ENCODE measurements at places on chromosomes 5 and 9.

DNA sequence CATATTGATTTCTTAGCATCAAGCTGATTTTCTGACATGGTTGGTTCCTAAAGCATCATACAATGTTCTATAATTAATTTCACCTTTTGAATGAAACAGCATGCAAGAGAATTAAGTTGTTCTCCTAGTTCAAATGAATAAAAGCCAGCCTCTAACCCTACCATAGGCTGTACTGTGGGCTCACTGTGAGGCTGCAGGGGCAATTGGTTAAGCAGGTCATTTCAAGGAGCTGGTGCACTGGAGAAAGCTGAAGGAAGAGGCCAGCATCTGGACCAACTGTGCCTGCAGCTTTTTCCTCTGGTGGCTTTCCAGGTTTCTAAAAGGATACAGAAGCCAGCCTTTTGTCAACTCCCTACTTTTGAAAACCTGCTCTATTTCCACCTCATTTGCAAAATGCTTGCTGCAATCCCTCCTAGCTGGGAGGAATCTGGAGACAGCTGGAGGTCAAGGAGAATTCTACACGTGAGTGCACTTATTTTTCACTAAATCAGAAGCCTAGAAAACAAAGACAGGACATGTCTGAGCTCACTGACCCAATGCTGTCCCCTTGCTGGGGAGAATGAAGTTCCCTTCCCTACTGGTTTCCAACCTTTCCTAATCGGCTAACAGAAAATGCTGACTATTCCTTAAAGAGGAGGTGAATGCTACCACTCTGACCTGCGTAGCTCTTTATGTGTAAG, 158.9 kb downstream of the APBA1 start:
- no peak for DNase-seq

DNA sequence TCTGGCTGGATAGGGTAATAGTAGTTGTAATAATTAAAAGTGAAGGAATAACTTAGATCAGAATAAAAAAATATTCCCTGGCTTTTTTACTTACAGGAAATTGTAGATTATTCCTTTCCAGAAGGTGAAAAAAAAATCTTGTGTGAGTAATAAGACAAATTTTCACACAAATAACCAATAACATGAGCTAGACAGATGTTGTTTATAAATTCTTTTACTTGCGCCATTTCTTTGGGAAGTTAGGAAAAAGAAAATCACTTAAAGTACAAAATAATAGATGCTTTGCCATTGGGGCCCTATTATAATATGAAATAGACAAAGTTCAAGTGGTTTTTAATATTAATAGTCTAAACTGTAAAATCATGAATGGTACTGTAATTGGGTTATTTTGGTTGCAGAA, 204.1 kb downstream of the ARRDC3 start:
- DNase-seq: no peak

- no peak for DNase-seq
These were observed 123.0 kb downstream of the TRIO start for GRCh38 chr5:14266171-14266570.

- DNase-seq: peak; percentile 75
These were observed at the start of gene AQP3 for GRCh38 chr9:33446946-33447798. Gene AQP3, minus strand, starts transcription at chr9:33447593. Its CDS starts 63 bp downstream, at chr9:33447530.

GRCh38 chr5:127068493-127069214, 4.6 kb downstream of the C5orf63 start:
- DNase-seq: no peak

DNA sequence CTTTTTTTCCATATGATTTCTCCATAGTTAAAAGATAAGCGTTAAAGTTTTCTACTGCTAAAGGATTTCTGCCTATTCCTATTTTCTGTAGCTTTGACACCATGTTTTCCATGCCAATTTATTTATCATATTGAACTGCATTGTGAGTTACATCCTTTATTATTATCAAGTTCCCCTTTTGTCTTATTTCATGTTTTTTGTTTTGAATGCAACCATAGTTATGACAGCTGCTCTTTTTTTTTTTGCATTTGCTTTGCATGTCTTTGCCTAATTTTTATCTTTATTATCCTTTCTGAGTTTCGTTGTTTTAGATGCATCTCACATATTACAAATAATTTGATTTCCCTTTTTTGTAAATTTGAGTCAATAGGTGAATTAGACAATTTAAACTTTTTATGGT, 161.5 kb downstream of the DEPDC1B start:
- DNase-seq: no peak

DNA sequence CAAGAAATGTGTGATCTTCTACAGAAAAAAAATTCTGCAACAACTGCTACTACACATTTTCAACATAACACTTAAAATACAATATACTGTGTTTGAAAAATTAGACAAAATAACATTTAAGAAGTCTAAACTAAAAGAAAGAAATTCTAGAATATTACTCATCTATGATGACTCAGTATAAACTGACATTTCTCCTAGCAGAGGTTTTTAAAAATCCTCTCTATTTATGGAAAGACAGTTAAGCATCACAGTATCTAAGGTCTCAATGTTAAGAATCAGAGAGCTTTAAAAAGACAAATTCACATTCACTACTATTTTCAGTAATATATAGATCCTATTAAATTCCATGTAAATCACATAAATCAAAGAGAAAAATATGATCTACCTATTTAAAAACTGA, 61.3 kb downstream of the NR2F1-AS1 start:
- no peak for DNase-seq

DNA sequence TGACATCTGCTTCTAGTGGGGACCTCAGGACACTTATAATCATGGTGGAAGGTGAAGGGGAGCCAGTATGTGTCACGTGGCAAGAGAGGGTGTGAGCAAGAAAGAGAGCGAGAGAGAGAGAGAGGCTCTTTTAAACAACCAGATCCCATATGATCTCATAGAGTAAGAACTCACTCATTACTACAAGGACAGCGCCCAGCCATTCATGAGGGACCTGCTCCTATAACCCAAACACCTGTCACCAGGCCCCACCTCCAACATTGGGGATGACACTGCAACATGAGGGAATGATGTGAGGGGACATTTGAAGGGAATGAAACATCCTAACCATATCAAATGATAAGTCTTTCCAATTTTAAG, 427.5 kb downstream of the EFNA5 start:
- DNase-seq: no peak

DNA sequence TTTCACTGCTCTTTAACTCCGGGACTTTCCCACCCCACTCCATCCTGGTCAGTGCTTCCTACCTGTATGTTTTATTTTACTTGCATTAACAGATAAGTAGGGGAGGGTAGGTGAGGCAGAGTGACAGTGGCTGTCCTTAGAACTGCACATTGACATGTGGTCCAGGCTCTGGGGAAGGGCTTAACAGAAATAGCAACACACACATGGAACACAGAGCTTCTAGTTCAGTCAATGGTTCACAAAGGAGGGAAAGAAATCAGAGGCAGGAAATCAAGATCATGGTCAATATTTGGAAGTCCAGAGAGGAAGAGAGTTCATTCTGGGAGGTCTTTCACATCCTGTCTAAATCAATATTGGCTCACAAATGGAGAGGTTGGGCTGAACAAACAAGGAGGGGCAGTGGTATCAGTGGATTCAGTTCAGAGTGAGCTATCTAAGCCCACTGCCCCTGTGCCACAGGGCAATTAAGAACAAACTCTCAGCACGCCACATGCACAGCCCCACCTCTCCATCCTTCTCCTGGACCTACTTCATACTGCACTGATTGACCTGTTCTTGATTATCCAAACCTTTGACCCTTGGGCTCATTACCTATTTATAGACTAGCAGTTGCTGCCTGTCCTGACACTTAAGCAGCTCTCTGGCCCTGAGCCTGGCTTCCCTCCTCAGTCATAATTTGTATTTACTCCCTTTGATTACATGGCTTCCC, 6.2 kb upstream of the VPS13A start:
- DNase-seq: peak; percentile 36

GRCh38 chr5:180801596-180802324, 846 bp downstream of the MGAT1 start:
- DNase-seq: peak; percentile 33

DNA sequence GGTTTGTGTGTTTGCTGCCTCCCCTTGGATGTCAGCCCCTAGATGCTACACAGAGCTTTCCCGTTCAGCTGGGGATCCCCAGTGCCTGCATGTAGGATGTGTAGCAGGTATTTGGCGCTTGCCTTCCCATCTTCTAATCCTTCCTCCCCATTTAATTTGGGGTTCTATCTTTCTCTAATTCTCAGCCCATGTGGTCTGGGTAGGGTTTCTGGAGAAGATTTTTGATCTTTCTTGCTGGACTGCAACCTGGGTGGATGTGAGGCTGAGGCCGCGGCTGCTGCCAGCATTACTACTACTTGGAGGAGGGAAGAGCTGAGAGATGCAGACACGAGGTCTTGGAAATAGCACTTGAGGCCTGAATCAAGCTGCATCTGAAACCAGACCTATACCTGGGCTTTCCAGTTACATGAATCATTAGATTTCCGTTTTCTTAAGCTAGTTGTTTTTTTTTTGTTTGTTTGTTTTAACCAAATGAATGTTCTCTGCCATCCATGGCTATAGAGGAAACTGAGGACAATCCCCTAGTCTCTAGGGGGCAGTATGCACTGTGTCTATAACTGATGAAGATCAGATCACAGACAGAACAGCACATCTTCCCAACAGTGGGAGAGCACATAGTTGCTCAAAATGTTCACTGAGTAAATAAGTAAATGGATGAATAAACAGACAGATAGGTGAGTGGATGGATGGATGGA, 178.6 kb downstream of the FGF18 start:
- DNase-seq: no peak

DNA sequence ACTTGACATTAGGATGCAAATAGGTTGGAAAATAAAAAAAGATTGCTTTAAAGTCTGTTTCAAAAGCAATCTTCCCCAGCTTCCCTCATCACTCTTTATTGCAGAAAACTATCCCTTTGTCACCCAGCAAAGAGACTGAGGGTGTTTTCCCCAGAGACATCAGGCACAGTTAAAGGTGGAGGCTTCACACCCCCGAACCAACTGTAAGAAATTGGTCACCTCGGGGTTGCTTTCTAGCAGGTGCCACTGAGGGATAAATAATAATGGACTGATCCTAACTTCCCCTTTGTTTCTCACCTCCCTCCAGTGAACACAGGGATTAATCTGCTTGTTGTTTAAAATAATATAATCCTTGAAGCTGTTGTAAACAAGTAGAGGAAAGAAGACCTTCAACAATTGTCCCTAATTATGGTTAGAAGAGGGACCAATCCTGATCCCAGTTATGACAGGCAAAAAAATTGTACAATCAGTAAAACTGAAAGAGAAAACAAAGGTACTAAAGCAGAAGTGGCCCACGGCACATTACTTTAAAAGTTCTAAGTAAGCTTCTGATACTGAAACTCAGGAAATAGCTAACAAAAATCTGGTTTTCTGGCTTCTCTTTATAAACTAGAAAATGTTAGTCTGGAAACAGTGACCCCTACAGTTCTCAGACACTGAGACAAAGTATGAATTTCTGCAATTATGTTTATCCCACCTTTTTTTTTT, 6.6 kb upstream of the PCSK1 start:
- DNase-seq: no peak

GRCh38 chr5:73096239-73096575, 24.2 kb upstream of the TMEM171 start:
- no peak for DNase-seq

DNA sequence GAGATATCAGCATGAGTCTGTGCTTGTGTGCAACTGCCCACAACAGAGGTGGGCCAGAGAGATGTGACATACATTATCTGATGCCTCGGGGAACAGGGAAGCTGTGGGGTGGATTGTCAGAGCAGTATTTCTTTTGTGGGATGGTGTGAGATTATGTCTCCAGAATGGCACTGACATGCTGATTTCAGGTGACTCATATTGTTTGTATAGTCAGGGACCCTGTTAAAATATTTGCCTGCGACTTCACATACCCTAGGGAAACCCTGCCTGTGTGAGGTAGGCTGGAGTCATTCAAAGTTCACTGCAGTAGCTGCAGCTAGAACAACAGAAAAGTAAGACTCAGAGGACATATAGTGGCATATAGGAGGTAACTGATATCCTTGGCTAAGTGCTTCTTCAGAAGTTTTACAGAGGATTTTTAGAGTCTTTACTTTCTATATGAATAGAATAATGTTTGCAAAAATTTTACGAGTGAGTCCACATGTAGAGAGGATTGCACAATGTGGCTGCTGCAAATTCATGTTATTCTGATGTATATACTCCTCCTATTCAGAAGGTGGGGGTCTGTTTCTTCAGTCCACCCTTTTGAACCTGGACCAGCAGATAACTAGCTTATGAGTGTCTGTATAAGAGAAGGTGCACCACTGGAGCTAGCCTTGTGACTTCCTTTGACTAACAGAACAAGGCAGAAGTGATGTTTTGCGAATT, 89.3 kb downstream of the MACIR start:
- DNase-seq: no peak

DNA sequence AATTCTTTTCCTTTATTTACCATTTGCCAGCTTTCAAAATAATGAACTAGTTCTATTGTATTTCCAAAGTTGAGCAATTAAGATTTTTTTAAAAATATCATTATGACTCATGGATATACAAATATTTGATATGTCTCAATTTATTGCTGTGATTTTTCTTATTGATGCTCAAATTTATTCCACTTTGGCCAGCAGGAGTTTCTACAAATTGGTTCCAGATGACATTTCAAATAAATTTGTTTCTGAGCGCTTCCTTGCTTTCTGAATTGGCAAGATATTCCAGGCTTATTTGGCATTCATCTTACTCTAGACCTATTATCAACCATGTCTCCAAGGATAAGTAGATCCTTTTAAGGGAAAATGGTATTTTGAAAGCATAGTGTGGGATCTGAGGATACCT, 58.5 kb upstream of the TJP2 start:
- no peak for DNase-seq
